ENCODE measurements at places on chromosomes 4 and X.
A peak's percentile ranks its signal among the peaks of the same experiment; 100 is the strongest.

- no peak for DNase-seq
These were observed 49.2 kb downstream of the CD40LG start for GRCh38 chrX:136697156-136697555.

- DNase-seq: no peak
These were observed 5.1 kb upstream of the CENPC start for GRCh38 chr4:67550451-67550850.

DNA sequence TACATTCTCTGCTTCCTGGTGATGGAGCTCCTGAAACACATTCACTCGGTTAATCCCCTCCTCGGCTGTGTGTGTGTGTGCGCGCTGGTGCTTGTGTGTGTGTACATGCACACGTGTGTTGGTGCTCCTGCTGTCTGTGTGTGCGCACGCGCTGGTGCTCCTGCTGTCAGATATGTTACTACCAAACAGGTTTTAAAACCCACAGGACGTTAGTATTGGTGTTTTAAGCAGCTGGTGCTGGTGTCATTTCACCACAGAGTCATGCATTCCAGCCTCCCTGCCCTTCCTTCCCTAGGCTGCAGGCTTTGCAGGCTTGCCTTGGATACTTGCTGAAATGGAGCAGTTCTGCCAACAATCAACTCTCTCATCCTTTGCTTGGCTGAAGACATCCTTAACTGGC is 48.1 kb upstream of the CPLX1 start:
- no peak for DNase-seq

GRCh38 chr4:183352546-183352945 is 30.3 kb upstream of the CLDN24 start:
- no peak for DNase-seq

DNA sequence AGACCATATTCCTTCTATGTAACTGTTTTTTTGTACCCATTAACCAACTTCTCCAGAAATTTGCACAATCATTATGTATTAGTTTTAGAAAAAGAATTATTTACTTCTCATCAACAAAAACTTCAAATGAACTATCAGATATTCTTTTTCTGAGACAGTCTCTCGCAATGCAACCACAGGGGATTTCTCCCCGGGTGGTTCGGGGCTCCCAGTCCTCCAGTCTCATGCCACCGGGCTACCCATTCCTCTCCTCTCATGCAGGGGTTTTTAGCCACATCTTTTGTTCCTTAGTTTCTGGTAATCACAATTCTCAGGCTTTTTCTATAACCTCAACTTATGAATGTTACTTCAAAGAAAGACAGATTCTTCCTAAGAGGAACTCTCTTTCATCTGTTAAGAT is 46.6 kb upstream of the CLNK start:
- peak; percentile 37 for DNase-seq

DNA sequence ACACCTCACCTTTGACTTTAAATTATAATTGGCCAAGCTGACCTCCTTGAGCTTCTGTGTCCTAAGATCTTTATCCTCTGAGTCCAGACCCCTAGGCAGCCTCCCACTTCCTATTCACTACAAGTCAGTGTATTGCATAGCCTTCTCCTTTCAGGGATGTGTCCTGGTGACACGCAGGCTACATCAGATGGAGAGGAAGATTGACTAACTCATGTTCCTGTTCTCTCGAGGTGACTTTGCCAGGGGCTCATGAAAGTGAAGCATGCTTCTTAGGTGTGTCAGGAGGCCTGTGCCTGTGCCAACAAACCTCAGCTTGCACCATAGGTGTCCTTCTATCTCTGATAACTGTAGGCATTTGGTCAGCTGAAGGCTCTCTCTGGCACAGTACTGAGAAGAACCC is 195.7 kb upstream of the HS3ST1 start:
- no peak for DNase-seq

- DNase-seq: no peak
These were observed 1213.2 kb downstream of the RAPGEF2 start for GRCh38 chr4:160316036-160316435.

- no peak for DNase-seq
These were observed 48.4 kb downstream of the TBC1D14 start for GRCh38 chr4:6957994-6958393.

GRCh38 chr4:47561331-47561730 is 76.3 kb downstream of the ATP10D start:
- DNase-seq: no peak

DNA sequence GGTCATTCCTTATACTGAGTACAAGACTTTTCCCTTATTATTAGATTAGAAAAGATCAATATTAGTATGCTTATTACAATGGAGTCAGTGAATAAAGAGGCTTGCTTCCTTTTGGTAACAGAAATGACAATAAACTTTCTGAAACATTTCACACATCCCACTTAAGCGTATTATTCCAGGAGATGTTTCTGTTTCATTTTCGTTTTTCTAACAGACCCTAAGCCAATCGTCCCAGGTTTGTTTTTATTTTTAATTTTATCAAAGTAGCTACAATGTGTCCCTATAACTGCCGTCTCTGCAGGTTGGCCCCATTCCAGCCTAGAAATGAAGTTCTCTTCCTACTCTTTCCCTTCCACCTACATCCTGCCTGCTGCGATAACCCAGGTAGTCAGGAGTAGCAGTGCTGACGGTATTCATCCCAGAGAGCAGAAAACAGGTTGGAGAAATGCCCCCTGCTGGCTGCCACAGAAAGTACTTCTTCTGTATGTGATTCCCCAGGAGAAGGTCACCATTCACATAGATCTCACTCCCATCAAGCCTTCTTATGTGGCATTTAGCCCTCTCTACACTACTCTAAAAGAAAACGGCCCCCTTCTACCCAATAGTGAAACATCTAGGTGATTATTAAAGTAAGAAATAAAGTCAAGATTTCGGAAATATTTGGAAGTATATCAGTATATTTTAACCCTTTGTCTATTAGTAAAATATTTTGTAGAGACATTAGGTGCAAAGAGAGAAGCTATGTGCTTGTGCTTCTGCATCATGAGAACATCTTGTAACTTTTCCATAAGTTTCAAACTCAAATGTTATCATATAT is 40.4 kb downstream of the ENPEP start:
- DNase-seq: peak; percentile 48

DNA sequence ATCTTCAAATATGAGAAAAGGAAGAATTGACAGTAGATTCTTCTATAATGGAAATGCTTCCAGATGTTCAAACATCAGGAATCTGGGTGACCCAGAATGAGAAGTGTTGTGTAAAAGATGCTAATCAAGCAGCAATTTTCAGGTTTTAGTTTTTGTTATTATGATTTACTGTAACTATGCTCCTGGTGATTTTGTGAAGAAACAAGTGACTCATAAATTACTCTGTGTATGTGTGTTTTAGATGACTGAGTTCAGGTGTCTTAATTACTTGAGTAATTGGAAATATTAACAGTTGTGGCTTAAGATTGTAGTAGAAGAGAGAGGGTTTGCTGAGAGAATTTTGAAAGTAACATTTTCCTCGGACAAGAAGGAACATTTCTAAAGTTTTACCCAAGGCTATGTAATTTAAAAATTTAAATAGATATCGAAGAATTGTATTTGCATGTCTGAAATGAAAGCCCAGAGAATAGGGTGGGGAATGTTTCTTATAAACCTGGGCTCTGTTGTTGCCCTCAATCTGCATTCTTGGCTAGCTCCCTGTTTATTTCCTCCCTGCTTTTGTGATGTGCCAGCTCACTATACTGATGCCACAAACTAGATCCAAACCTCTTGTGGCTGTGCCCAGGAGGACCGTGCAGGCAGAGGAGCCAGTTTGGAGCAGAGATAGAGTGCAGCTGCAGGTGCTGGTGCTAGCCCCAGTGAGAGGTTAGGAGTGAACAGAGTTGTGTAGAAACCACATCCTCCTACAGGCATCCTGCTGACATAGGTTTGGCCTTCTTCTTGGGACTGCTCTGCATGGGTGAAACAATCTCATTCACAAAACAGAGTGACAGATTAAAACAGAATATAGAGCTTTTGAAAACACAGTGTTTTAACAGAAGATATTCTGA is 25.4 kb upstream of the TNIP3 start:
- DNase-seq: peak; percentile 33

GRCh38 chr4:36439556-36439955 is 158.1 kb downstream of the DTHD1 start:
- no peak for DNase-seq

- DNase-seq: no peak
These were observed 1591.4 kb upstream of the PCDH7 start for GRCh38 chr4:29128810-29129209.

DNA sequence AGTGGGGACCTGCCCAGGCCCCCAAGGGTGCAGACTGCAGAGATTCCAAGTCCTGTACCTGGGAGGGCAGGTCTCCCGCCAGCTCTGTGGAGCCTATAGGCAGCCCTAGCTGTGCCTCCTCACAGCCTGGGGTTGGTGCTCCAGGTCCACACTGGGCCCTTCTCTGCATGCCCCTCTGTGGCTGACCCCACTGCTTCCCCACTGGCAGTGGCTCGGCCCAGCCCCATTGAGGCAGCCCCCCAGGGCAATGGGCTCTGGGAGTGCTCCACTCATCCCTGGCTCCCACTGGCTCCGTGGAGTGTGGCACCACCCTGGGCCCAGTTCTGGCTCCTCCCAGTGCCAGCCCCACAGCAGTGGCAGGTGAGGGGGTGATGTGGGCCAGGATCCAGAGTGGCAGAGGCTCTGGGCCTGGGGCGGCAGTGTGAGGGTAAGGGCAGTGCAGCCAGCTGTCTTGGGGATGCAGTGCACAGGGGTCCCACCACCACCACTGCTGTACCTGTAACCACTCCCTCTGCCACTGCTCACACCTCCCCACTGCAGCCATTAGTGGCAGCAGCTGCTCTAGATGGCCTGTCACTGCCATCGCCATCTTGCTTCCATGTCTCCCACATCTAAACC is 312.2 kb downstream of the GPM6A start:
- no peak for DNase-seq

DNA sequence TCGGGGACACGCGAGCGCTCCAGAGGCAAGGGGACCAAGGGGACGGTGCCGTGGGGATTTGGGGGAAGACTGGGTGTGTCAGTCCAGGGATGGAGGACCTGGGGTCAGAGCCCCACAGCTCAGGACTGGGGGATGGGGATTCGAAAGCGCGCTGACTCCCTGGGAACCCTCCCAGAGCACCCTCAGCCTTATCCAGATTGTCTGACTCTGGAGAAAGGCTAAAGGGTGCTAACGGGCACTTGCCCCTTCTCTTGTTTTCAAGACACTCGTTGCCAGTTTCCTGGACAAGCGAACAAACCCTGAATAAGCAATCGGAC is 1.1 kb downstream of the DOCK11 start:
- no peak for DNase-seq

DNA sequence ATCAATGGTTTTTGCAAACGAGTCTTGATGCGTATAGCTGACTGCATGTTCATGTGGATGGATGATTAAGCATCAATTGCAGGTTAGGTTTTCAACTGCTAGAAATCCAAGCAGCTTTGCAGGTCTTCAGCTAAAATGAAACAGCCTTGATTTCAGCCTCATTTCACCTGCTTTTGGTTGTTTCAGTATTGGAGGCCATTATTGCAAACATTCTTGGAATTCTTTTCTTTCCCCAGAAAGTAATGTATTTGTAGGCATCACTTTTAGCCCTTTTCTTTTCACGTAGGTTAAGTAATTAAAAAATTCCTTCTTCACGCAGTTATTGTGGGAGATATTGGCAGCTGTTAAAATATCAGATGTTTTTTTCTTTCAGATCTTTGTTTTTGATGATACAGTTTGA is 8.8 kb downstream of the ZAR1 start:
- no peak for DNase-seq

GRCh38 chr4:184385705-184386141 is 88.6 kb downstream of the IRF2 start:
- DNase-seq: no peak

GRCh38 chrX:111116666-111117065 is 20.7 kb downstream of the PAK3 start:
- DNase-seq: no peak

DNA sequence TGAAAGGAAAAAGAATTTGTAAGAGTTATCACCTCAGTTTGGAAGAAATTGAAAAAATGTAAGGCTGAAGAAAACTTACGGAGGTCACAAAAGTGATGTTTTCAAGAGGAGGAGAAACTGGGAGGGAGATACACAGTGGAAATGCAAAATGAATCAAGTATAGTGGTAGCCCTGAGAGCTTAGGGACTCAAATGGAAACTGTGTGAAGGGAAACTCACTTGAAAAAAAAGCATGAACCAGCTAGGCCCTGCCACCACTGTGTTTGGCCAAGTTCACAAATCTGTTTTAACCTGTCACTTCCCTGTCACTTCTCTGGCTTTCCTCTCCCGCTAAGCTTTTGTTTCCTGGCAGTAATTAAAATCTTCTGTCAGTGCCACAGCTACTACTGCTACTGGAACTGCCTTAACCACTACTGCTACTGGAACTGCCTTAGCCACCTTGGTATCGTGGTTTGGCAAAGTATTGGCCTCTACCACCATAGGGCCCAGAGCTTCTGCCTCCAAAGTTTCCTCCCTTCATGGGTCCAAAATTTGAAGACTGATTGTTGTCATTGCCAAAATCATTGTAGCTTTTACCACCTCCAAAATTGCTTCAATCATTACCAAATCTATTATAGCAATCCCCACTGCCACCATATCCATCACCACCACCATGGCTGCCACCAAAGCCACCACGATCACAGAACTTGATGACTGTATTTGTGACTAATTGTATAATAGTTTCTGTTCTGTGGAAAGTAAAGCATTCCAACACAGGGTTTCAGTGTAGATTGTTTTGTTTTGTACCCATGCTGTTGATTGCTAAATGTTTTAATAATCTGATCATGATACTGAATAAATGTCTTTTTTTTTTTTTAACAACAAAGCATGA is 41.5 kb downstream of the SMARCA5 start:
- DNase-seq: peak; percentile 16

- no peak for DNase-seq
These were observed 2.3 kb upstream of the PHOX2B start for GRCh38 chr4:41750626-41751448.

DNA sequence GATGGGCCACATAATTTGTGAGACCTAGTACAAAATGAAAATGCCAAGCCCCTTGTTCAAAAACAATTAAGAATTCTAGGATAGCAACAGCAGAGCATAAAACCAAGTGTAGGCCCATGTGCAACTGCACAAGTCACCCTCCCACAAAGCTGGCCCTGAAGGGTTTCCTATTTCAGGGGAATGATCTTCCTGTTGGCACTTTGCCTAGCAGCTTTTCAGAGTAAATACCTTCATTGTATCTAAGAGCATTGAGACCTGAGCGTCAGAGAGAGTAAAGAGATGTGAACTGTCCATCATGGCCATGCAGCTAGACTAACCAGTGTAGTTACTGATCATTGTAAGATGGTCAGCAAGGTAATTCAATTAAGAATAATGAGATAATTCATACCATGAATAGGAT is 113.6 kb downstream of the CNKSR2 start:
- DNase-seq: no peak
